Activated T-helper 2 cell treated with anti-CD3 and anti-CD28 coated beads, Interferon-gamma antibody, Interleukin-2, Interleukin-4, amounts not matched to agents 10 μg/mL and 5 μg/mL and 100 μg/mL, durations not matched to agents 14 hours and 24 hours and 36 hours (primary cell): ENCODE measurements at places on chromosomes 2 and 18. TPM values are rescaled to one million over a fixed set of nuclear protein-coding genes. Genes with fewer than 3 reads are reported as not detected.

Gene RIT2
- total RNA-seq = not detected in 2 replicates

Gene GALNT3
- total RNA-seq = 21.3 and 21.6 TPM in 2 replicates

Gene BMP10
- total RNA-seq = not detected in 2 replicates

Gene STK39
- total RNA-seq = 46.0 and 46.3 TPM in 2 replicates

Gene TEX44
- total RNA-seq = not detected in 2 replicates

Gene ANKRD30BL
- total RNA-seq = not detected in 2 replicates

GRCh38 chr18:40019797-40020392 lies 1935.1 kb upstream of the PIK3C3 start:
- DNase-seq = no peak

GRCh38 chr2:172328103-172328841 lies 99.1 kb upstream of the ITGA6 start:
- no peak for DNase-seq

DNA sequence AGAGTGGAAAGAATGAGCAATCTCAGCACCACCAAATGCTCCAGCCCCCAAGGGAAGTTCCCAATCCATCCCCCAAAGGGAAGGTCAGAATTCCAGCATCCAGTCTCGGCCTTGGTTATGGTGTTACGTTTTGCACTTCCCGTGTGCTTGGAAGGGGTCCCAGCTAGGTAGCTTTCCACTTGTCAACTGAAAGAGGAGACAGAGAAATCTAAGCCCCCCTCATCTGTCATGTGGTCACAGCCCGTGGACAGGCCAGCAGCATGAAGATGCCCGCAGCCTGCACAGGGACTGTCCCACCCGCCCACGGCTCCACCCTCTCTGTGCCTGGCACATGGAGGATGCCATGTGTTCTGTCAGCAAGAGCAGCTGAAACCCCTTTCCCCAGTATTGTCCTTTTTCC lies 32.1 kb downstream of the RHOB start:
- DNase-seq = no peak

DNA sequence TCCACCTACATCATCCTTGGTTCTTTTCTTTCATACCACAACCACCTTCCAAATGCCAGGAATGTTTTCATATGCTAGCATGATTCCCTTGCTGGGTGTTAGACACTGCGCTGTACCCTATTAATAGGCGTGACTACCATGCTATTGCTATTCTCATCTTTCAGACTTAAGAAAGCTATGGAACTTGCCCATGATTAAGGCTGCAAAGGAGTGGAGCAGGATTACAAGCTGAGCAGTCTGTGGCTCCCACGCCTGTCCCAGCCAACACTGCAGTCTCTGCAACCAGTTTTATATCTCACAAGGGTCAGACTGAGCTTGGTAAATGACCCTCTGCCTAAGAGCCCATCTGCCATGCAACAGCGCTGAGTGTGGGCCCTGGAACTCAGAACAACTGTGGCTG lies 285.7 kb upstream of the POU3F3 start:
- DNase-seq = no peak

GRCh38 chr2:8552293-8552801 lies 129.5 kb upstream of the ID2 start:
- no peak for DNase-seq

DNA sequence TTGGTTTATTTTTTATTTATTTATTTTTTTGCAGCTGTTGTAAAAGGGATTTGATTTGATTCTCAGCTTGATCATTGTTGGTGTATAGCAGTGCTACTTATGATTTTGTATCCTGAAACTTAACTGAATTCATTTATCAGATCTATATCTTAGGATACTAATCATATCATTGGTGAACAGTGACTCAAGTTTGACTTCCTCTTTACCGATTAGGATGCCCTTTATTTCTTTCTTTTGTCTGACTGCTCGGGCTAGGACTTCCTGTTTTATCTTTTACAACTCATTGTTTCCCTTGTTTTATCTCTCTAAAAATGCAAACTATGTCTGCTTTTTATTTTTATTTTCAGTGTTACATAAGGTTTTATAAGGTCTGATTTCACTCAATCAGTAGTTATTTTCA lies 23.6 kb downstream of the SP100 start:
- DNase-seq = no peak

- DNase-seq = no peak
Measured at GRCh38 chr18:55584201-55584600, 3.8 kb downstream of the TCF4 start.

GRCh38 chr18:61865466-61866175 lies 27.2 kb downstream of the RNF152 start:
- DNase-seq = no peak

DNA sequence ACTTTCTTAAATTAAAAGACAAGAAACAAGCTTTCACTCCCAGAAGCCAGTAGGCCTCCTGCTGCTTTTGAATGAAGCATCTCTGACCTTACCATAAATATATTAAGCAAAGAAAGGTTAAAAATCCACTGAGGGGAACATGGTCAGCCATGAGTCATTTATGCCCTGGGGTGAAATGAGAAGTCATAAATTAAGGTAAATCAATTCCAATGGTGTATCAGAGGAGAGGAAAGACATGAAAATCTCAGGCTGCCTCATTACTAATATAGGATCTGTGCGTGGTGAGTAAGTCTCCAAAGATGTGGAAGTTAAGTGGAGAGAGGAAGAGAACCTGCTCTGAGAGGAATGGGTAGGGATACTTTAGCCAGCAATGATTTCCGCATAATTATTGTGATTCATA lies 292.3 kb upstream of the CHAC2 start:
- DNase-seq = no peak

- DNase-seq = no peak
Measured at GRCh38 chr2:105455488-105456003, 56.7 kb upstream of the FHL2 start.

DNA sequence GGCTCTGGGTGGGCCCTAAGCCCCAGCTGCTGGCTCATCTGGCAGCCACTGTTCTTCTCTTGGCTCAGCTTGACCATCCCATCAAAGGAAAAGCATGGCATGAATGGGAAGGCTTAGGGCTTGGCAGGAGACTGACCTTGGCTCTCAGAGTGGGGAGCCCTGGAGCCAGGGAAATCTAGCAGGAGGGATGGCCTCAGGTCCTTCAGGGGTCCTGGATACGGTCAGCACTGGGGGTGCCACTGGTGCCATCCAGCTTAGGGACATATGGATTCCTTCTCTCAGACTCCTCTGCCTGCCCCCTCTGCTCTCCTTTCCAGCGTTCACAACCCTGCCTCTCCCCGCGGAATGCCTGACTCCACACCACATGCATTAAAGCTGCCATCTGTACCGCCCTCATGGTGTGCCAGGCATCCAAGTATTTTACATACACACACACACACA lies 165.5 kb upstream of the HAAO start:
- DNase-seq = no peak
